Vagina (tissue), 2 donors: ENCODE measurements at places on chromosomes 2 and 18.
A peak's percentile ranks its signal among the peaks of the same experiment; 100 is the strongest.

- H3K27ac ChIP-seq, result no peak overlapping the region
- H3K36me3 ChIP-seq, result no peaks in the 10 kb centered on the region
- no peak for DNase-seq
- peaks cover 10% of the 10 kb centered on the region for H3K4me1 ChIP-seq
Observed at GRCh38 chr2:95323347-95324155, 26.4 kb downstream of the KCNIP3 start.

- H3K36me3 ChIP-seq, result no peaks in the 10 kb centered on the region
- peaks cover 72% of the 10 kb centered on the region for H3K4me1 ChIP-seq
- H3K27me3 ChIP-seq, result no peaks in the 10 kb centered on the region
- no peak for DNase-seq
- no peak overlapping the region for H3K27ac ChIP-seq
- no peak overlapping the region for H3K4me3 ChIP-seq
Observed at GRCh38 chr2:174611006-174611405, 13.4 kb upstream of the WIPF1 start.

DNA sequence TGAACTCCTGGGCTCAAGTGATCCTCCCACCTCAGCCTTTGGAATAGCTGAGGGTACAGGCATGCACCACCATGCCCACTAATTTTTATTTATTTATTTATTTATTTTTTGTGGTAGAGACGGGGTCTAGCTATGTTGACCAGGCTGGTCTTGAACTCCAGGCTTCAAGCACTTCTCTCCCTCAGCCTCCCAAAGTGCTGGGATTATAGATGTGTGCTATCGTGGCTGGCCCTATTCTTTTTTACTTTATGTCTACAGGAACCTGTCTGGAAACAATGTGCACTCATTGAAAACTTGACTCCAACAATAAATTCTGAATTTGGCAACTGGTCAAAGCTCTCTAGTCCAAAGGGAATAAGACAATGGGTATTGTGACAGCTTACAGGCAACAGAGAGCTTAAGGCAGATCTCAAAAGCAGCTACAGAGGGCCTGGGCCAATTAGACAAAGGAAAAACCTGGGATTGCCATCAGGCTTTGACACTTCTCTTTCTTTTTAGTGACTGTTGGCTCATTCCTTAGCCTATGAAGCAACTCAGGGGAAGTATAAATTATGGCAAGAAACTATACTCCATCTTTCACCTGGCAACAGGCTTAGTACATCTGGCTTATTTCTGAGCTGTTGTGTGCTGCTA lies 55.1 kb upstream of the RAPGEF4 start:
- DNase-seq, result no peak
- no peaks in the 10 kb centered on the region for H3K4me1 ChIP-seq
- H3K36me3 ChIP-seq, result no peaks in the 10 kb centered on the region
- H3K4me3 ChIP-seq, result no peak overlapping the region
- H3K27me3 ChIP-seq, result no peaks in the 10 kb centered on the region

- H3K27ac ChIP-seq, result peak overlapping the region; percentile 28
- no peaks in the 10 kb centered on the region for H3K36me3 ChIP-seq
- H3K4me1 ChIP-seq, result no peaks in the 10 kb centered on the region
- no peak for DNase-seq
- H3K27me3 ChIP-seq, result no peaks in the 10 kb centered on the region
- H3K4me3 ChIP-seq, result no peak overlapping the region
Observed at GRCh38 chr2:85457877-85458316, 39.4 kb downstream of the SH2D6 start.

GRCh38 chr18:12423820-12424219 lies 16.1 kb downstream of the PRELID3A start:
- no peak overlapping the region for H3K4me3 ChIP-seq
- no peak for DNase-seq
- no peaks in the 10 kb centered on the region for H3K36me3 ChIP-seq
- no peaks in the 10 kb centered on the region for H3K27me3 ChIP-seq

DNA sequence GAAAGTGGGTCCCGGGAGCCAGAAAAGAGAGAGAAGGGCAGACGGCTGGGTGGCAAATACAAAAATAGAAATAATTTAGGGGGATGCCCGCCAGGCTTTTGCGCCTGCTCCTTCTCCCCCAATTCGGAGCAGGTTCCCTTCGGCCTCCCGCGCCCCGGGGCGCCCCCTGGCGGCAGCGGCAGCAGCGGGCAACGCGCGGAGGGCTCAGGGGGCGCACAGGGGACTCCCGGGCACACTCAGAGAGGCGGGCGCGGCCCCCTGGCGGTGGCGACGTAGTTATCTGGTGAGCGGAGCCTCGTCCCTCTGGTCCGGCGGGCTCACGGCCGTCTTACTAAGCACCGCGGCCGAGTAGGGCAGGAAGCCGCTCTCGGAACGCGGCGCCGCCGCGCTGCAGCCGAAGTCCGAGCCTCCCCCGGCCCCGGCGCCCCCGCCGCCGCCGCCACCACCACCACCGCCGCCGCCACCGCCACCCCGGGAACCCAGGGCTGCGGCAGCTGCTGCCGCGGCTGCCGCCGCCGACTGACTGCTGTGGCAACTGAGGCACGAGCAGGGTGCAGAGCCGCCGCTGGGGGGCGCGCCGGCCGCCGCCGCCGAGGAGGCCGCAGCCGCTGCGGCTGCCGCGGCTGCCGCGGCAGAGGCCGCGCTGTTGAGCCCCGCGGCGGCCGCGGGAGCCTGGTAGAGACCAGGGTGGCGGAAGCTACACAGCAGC lies 3.8 kb downstream of the EVX2 start:
- DNase-seq, result no peak
- peak overlapping the region; percentile 49 for H3K4me3 ChIP-seq
- H3K27ac ChIP-seq, result peak overlapping the region; percentile 93
- peaks cover 37% of the 10 kb centered on the region for H3K4me1 ChIP-seq
- peaks cover 9% of the 10 kb centered on the region for H3K27me3 ChIP-seq
